ENCODE measurements at places on chromosomes 2 and 18.

DNA sequence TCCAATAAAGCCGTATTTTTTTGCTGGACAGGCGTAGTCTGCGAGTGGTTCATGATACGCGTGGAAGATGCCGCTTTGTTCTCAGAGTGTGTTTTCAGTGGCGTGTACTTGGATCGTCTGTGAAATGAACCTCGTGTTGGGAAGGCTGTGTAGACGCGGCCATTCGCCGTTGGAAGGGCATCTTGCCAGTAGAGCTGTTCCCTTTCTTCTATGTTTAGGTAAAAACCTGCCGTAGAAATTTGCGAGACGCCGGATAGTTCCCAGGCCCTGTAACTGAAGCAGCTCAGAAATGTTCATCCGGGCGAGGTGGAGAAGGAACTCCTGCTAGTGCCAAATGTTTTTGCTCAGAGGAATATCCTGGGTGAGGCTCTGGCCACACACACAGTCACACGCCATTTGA, 133.6 kb downstream of the NFATC1 start:
- no peak for DNase-seq

DNA sequence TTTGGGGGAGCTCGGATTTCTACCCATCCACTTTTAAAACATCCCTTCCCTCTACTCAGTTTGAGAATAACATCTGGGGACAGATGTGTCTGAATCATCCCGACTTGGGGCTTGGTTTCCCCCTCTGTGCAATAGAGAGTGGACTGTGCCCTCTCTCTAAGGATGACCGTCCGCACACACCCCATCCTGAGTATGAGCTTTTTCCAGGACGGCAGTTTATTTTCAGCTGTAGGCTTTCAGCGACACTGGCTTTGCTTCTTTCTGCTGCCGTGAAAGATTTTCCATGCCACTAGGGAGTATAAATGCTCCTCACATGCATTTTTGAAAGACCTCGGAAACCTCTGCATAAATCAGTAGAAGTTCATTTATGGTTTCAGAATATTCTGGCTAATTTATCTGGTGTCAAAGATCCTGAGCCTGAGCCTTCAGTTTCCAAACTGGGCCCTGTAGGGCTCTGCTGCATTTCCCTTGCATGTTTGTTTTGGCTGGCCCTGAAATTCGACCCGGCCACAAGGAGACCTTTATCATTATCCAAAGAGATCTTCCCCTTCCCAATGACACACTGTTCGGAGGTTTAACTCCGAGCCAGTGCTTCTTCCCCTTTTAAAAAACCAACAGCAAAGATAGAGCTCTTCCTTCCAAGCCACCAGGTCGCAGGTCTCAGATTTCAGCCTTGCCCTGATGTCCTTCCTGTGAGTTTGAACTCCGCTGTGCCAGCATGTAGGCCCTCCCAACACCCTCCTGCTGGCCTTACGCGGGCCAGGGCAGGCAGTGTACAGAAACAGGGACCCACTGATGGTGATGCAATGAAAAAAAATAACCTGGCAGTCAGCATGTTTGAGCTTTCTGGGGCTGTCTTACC, 53.3 kb downstream of the FECH start:
- no peak for DNase-seq

- no peak for DNase-seq
Measured at GRCh38 chr2:7845332-7845731, 836.5 kb upstream of the ID2 start.

- no peak for DNase-seq
Measured at GRCh38 chr2:184598316-184599053, at the start of gene ZNF804A. Gene ZNF804A, plus strand, starts transcription at chr2:184598529. Its CDS starts 431 bp downstream, at chr2:184598960.

GRCh38 chr2:41598161-41598894, 449.5 kb upstream of the PKDCC start:
- no peak for DNase-seq

DNA sequence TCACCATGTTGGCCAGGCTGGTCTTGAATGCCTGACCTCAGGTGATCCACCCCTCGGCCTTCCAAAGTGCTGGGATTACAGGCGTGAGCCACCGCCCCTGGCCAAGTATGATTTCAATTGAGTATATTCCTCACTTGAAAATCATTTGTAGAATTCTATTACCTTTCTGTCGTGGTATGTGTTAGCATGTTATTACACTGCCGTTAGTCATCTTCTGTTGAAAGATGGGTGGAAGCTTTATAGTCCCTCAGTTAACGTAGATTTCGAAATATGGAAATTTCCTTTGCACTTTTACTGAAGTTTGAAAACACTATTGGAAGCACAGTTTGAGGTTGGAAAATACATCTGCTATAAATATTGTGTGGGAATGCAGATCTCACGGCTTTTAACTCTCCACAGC, 14.7 kb downstream of the NIFK start:
- no peak for DNase-seq

DNA sequence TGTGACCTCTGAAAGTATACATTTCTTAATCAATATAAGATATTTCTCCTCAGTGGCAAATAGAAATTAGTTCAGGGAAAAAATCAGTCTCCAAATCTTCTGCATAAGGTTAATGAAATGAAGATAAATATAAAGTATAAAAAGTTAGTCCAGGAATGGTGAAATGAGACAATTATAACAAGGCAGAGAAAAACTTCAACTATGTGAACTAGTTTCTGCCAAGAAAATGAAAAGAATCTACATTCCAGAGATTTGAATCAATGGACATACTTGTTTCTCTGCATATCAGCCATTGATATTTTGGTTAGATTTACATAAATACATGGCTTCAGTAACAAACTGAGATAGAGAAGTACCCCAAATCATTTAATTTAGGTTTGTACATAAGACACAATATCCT, 249.0 kb downstream of the EXOC6B start:
- DNase-seq = no peak

Data from cortex of kidney (tissue), 1 donor.